ENCODE measurements at places on chromosomes 12 and 14. TPM values are rescaled to one million over a fixed set of nuclear protein-coding genes. Genes with fewer than 3 reads are reported as not detected.

GRCh38 chr12:74293689-74294131, 243.9 kb upstream of the ATXN7L3B start:
- DNase-seq = no peak

- DNase-seq = no peak
Measured at GRCh38 chr12:101963697-101964096, 86.3 kb downstream of the DRAM1 start.

DNA sequence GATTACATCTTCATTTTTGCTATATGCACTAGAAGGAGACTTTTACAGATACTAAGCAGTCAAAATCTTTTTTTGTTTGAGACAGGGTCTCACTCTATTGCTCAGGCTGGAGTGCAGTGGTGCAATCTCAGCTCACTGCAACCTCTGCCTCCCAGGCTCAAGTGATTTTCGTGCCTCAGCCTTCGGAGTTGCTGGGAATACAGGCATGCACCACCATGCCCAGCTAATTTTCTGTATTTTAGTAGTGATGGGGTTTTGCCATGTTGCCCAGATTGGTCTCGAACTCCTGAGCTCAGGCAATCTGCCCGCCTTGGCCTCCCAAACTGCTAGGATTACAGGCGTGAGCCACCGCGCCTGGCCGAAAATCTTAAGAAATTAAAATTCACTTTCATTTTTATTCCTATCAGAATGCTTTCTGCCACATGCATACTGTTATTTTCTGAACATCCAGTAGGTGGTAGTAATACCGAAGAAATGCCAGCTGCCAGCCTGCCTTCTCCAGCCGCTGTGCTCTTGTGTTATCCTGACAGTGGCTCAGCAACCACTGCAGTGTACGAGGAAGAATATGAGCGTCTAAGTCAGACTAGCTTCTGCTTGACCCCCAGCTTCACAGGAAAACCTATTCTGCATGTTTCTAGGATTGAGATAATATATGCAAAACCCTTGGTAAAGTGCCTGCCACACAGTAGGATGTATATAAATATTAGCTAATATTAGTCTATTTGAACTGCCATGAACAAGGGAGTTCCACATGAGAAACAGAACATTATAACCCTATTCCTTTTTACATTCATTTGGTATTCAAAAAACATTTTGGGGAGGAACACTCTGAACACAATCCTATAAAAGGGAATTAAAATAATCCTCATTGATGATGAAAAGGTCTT, 54.2 kb downstream of the RPAP3 start:
- DNase-seq = peak; percentile 32

DNA sequence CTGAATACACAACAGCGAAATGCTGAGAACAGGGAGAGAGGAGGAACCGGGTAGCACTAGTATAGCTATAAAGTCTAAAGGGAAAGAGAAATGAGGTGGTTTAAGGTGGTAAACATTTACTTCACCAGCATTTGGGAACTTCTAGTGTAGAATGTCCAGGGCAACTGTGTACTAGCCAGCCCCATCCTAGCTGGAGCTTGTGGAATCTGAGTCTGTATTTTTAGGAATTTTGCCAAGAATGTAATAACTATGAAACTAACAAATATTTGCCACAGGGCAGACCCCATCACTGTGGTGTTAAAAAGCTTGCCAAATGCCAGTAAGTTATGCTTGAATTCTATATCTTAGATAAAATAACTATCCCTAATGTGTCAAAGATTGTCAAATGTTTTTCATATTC, 398.9 kb upstream of the MIS18BP1 start:
- no peak for DNase-seq

DNA sequence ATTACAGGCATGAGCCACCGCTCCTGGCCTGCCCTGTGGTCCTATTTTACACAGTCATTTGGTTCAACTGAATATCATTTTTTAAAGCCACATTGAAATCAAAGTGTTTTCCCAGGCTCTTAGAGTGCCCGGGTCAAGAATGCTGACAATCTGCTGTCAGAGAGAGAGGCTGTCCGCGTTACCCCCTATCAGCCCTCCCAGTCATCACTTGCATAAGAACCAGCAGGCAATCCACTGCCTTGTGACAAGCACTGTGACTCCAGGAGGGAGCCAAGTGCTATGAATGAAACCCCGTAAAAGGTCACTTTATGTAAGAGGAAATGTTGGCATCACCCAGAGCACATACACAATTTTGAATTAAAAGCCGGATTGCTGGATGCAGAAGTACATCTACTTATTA, 13.5 kb downstream of the PHLDA1 start:
- DNase-seq = no peak

Gene LRP1-AS
- total RNA-seq = not detected
